ENCODE measurements at places on chromosomes 1 and 21.

DNA sequence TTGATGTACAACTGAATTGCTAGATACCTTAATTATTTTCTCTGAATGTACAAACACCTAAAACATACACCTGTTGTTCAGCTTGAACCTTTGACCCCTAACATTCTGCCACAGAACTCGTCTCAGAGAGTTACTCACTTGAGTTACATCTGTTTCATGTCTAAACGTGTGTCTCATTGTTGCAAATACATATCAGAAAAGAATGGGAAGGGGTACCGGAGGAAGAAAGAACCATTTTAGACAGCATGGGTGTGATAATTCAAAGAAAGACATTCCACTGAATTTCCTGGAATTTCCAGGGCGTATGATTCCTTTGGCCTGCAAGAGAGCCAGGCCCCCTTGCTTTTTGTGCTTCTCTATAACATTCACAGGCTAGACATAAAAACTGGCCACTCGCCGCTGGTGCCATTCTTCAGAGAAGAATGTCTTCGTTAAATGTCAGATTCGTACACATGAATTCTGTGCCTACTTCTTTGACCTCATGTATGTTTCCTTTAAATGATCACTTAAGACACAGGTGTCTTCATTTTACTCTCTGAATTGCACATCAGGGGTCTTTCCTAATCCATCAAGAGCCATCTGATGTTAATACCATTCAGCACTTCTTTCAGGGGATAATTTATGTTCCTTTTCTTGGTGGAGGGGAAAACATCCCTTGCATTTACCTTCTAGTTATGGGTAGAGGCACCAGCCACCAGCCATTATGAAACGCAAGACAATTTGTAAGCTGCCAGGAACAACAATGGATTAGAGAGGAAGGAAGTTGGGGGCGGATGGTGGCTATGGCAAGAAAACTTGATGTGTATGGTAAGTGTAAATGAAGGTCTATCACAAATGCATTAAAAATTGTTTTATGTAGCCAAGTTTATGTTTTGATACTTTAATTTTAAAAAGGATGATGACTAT, 12.7 kb downstream of the ATF3 start:
- H3K36me3 ChIP-seq = no peaks in the 10 kb centered on the region
- H3K4me1 ChIP-seq = no peaks in the 10 kb centered on the region
- no peak overlapping the region for H3K27ac ChIP-seq
- DNase-seq = no peak

DNA sequence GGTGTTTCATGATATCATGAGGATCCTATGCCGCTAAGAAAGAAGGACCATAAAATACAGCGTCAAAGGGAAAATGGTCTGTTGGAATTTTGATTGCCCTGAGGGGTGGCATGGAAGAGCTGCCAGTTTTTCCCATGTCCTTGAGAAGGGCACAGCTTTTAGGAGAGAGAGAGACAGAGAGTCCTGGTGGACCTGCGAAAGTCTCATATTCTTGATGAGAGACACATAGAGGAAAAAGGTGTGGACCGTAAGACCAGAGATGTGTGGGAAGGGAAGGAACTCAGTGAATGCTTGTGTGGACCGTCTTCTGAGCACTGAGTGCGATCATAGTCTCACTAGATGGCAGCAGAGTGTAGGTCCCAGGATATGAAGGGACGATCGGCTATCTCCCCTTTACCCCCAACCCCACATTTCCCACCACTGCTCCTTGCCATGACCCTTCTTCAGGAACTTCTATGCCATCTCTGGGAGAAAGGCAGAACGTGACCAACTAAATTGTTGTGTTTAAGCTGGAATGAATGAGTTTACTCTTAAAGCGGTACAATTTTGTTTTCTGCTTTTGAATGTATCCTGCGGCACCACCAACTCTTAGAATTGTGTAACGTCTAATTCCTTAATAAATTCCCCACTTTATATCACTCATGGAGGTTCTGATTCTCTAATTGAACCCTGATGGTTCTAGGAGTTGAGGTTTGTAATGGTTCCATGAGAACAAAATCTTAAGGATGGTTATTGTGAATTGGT, 117.7 kb downstream of the CTH start:
- DNase-seq = peak; percentile 13
- no peaks in the 10 kb centered on the region for H3K36me3 ChIP-seq
- H3K27me3 ChIP-seq = peaks cover 9% of the 10 kb centered on the region
- no peak overlapping the region for H3K4me3 ChIP-seq
- H3K4me1 ChIP-seq = no peaks in the 10 kb centered on the region

DNA sequence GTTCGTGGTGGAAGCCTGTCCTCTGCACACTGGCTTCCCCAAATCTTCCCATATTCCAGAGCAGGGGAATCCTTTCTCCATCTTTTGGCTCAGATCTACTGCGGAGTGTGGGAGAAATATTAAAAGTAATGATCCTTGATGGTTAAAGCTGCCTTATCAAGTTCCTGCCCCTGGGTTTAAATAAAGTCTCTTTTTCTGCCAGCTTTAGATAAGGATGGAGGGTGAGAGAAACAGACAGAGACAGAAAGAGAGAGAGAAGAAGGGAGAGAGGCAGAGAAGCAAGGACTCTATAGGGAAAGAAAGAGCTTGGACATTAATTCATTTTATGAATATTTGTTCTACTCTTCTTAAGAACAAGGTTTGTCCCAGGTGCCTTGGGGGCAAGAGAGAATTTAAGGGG, 98.0 kb downstream of the KCNJ15 start:
- H3K27ac ChIP-seq = no peak overlapping the region
- H3K27me3 ChIP-seq = no peaks in the 10 kb centered on the region
- DNase-seq = no peak
- H3K4me3 ChIP-seq = no peak overlapping the region

DNA sequence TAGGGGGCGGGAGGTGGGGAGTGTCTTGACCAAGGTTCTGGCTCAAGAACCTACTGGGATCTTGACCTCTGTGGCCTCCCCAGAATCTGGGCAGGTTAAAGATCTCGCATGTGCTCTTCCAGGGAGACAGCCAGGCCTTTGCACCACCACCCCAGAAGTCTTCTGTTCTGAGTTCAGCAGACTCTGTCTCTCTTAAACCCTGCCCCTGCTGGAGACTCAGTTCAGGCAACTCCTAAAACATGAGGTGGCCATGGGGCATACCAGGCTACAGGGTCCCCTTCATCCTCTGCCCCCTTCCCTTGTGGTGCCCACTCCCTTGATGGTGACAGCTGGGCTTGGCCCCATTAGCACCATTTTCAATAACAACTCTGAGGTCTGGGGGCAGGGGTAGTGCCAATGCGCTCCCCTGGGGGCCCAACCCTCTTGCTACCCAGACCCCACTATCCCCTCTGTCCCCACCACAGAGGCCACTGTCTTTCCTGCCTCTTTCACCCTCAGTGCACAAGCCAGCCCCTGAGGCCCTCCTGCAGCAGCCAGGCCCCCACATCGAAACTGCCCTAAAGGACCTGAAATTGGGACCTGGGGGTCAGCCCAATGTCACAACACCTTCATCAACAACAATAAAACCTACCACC, 132.7 kb upstream of the RUNX3 start:
- H3K36me3 ChIP-seq = no peaks in the 10 kb centered on the region
- no peak for DNase-seq
- H3K4me1 ChIP-seq = peaks cover 5% of the 10 kb centered on the region
- peaks cover 2% of the 10 kb centered on the region for H3K27me3 ChIP-seq
- no peak overlapping the region for H3K4me3 ChIP-seq
- H3K27ac ChIP-seq = no peak overlapping the region

GRCh38 chr1:119631433-119632102, 16.5 kb downstream of the ZNF697 start:
- no peak overlapping the region for H3K27ac ChIP-seq
- H3K27me3 ChIP-seq = no peaks in the 10 kb centered on the region
- no peak overlapping the region for H3K4me3 ChIP-seq

- no peak overlapping the region for H3K4me3 ChIP-seq
- no peaks in the 10 kb centered on the region for H3K36me3 ChIP-seq
- DNase-seq = no peak
- H3K27me3 ChIP-seq = no peaks in the 10 kb centered on the region
Observed at GRCh38 chr1:172382990-172383389, 37.5 kb upstream of the C1orf105 start.

- H3K36me3 ChIP-seq = no peaks in the 10 kb centered on the region
- H3K4me1 ChIP-seq = no peaks in the 10 kb centered on the region
- no peak overlapping the region for H3K27ac ChIP-seq
Observed at GRCh38 chr21:19045876-19046275, 642.3 kb upstream of the TMPRSS15 start.

DNA sequence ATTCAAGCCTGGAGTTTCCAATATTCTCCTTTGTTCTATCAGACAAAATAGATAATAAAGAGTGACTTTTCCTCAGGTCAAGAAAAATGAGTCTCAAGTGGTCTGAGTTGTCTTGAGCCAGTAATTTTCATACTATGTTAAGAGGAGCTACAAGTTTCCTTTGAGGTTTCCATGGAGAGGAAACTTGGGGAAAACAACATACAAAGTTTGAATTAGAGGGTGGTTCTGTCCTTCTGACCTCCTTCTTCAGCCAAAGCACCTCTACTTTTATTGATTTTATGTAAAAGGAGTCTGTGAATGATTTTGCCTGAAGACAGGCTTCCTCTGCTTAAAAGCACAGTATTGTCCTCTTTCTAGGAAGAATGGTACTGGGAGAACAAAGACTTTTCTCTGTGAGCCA, 497.2 kb upstream of the PKN2 start:
- H3K4me3 ChIP-seq = no peak overlapping the region
- H3K27me3 ChIP-seq = no peaks in the 10 kb centered on the region
- no peak overlapping the region for H3K27ac ChIP-seq
- H3K36me3 ChIP-seq = no peaks in the 10 kb centered on the region
- no peaks in the 10 kb centered on the region for H3K4me1 ChIP-seq

DNA sequence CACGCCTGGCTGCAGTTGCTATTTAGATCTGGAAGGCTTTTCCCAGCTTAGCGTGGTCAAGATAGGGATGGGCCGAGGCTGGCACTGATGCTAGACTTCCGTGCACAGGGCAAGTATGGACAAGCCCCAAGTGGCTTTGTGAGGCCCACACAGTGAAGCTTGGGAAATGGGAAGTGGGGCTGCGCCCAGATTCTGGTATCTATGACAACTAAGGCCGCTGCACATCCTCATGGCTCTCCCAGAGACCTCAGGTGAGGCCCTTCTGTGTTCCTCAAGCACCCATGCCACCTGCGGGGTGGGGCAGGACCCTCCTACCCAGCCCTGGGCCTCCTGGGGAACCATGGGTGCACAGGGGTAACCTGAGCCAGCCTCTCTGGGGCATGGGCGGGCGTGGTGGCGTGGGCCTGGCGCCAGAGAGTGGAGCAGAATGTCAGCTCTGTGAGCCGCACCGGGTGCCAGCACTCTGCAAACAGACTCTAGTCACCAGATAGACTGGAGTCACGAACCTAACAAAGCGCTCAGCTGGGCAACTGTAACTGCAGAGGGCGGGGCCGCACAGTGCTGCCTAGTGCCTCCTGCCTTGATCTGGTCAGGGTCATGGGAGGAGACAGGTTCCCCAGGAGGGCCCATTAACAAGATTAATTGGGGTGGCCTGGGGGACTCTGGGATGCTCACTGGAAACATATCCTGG, 46.4 kb downstream of the ELF3 start:
- H3K4me3 ChIP-seq = no peak overlapping the region
- no peak overlapping the region for H3K27ac ChIP-seq
- no peak for DNase-seq
- H3K4me1 ChIP-seq = peaks cover 4% of the 10 kb centered on the region

DNA sequence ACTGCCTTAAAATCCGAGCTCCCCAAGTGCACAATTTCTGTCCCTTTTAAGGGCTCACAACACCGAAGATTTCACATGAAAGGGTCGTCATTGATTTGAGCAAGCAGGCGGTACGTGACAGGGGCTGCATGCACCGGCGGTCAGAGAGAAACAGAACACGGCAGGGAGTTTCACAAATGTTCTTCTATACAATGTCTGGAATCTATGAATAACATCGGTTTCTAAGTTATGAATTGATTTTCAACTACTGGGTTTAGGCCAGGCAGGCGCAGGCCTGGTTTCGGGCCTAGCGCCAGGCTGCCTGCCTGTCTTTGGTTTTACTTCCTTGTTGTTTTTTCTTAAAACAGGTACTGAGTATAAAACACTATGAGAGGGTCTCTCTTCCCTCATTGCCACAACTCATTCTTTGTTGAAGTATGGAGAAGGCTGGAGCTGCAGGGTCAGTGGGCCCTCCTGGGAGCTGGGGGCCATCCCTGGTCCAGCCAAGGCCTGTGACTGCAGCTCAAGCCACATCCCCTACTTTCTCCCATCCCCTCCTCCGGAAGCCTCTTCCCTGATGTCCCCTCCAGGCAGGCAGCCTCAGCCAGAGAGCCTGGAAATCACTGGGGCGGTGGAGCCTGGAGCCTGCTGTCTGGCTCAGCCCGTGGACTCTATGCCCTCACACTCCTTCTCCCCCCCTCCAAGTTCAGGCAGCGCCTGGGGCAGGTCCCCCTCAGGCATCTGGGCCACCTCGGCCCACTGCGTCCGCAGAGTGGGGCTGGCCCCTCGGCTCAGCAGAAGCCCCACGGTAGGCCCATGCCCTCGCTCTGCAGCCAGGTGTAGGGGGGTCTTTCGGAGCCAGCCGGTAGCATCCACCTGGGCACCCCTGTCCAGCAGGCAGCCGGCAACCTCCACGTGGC, 2.4 kb downstream of the ANKRD65 start:
- DNase-seq = no peak
- H3K4me1 ChIP-seq = peaks cover 22% of the 10 kb centered on the region
- H3K36me3 ChIP-seq = no peaks in the 10 kb centered on the region
- H3K27ac ChIP-seq = peak overlapping the region; percentile 39
- H3K27me3 ChIP-seq = no peaks in the 10 kb centered on the region

GRCh38 chr21:43290421-43291346, 121.9 kb downstream of the CRYAA start:
- H3K27ac ChIP-seq = no peak overlapping the region
- peaks cover 13% of the 10 kb centered on the region for H3K4me1 ChIP-seq
- no peak for DNase-seq
- H3K36me3 ChIP-seq = no peaks in the 10 kb centered on the region
- H3K27me3 ChIP-seq = no peaks in the 10 kb centered on the region
- H3K4me3 ChIP-seq = no peak overlapping the region

DNA sequence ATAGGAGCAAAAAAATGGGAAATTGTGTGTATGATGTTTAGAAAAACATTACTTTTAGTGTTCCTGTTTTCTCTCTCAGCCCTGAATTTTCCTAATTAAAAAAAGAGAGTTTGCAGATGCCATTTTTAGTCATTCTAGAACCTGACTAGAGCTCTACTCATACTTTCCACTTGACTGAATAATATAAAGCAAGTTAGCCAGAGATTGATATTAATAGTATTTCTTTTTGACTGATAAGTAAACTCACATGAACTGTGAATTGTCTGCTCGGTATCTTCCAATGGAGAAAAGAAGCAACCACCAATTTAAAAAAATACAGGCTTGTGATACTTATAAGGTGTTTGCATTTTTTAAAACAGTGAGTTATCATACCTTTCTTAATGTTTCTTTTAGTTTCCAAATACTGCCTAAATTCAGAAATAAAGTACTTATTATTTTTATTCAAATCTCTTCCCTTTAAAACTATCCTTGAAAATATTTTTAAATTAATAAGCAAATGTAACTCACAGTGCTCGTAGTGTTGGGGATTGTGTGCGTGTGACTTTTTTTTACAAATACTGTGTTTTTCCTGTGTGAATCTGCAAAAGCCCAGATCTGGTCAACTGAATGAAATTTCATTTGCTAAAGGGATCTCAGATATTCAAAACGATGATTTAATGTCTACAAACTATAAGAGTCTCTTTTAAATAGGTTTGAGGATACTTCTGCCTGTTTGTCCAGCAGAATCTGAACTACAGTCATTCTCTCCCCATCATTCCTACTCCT, 9.8 kb downstream of the RAP1A start:
- H3K4me1 ChIP-seq = no peaks in the 10 kb centered on the region
- no peaks in the 10 kb centered on the region for H3K27me3 ChIP-seq

GRCh38 chr1:199322278-199322677, 683.4 kb downstream of the PTPRC start:
- H3K27me3 ChIP-seq = no peaks in the 10 kb centered on the region
- no peaks in the 10 kb centered on the region for H3K4me1 ChIP-seq
- DNase-seq = no peak
- H3K4me3 ChIP-seq = no peak overlapping the region
